ENCODE measurements at places on chromosomes 6 and 20. TPM values are rescaled to one million over a fixed set of nuclear protein-coding genes. Genes with fewer than 3 reads are reported as not detected.
A peak's percentile ranks its signal among the peaks of the same experiment; 100 is the strongest.

The TRIM10 gene
- total RNA-seq: not detected

The ARMH2 gene
- total RNA-seq: not detected

The DEFB124 gene
- total RNA-seq: not detected

DNA sequence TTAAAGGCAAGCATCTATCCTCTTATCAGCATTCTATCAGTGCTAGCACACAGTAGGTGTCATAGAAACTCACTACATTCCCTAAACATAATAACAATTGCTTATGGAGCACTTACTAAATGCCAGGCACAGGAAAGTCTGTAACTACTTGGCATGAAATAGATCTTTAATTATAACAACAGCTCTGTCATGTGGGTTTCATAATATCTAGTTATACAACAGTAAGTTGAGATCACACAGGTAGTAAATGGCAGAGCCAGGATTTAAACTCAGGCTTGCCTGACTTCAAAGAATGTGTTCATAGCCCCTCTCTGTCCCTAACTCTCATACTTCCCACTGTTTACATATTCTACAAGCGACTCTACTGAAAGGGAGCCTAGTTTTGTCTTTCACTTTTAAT lies 66.0 kb upstream of the ENPP5 start:
- ATAC-seq: no peak

- no peak for ATAC-seq
Observed at GRCh38 chr6:42509256-42509655, 54.6 kb upstream of the UBR2 start.

GRCh38 chr6:31865205-31866118 lies 2.8 kb upstream of the NEU1 start:
- no peak for ATAC-seq

- ATAC-seq: no peak
Observed at GRCh38 chr6:72639920-72640614, 18.2 kb downstream of the KCNQ5 start.

GRCh38 chr6:147322299-147323162 lies 118.3 kb downstream of the STXBP5 start:
- no peak for ATAC-seq

DNA sequence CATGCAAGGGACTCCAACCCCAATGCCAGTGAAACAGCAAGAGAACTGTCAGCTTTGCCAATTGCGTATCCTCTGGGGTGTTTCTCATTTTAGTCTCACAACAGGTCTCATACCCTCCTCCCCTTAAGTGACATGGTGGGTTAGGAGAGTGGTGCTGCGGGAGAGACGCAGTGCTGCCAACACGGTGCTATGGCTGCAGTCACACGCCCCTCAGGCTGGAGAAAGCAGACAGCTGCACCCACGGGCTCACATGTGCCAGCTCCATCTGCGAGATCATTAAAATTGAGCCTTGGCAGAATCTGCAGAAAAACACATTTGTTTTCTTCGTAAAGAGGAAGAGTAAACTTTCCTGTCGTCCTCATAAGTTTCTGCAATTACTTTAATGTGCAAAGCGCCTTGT lies 114.7 kb downstream of the ANKRD60 start:
- no peak for ATAC-seq

- ATAC-seq: no peak
Observed at GRCh38 chr20:57393321-57394120, 2.3 kb downstream of the RBM38 start.

DNA sequence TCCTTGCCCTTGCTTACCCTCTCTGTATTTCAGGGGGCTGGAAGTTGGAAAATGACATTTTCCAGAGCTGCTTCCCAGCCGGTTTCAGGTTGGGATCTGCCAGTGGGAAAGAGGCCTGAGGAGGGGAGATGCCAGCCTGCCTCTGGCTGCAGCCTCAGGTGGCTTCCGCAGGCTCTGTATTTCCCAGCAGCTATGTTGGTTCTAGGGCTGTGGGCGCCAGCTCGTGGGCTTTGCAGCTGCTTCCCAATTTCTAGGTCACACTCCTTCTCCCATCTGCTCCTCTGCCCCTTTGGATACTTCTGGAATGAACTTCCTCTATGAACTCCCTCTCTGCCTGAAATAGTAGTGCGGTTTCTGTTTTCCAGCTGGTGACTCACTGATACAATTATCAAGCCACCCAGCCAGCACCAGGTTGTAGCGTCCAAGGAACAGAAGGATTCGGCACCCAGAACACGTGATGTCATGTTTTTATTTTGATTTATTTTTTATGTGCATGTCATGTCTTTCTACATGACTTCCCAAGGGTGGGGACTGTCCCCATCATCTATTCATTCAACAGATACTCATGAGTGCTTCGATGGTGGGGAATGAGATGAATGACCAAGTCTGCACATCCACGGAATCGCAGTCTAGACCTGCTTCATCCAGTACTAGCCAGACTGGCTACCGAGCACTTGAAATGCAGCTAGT lies 38.0 kb downstream of the TGM2 start:
- peak; percentile 98 for ATAC-seq

DNA sequence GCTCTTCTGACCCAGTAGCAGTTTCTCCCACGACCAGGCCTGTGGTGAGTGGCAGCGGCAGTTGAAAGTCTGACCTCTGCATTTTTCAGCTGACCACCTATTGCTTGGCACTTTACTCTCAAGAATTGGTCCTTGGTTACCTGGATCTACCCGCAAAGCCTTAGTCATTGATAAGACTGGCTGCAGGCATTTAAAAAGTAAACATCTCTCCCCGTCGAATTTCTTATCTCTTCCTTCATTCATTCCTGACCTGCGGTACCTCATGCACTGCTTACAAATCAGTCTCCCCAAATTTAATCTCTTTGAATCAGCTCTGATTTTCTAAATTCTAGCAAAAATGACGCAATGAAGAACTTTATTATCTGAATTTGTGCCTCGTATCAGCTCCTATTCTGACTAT lies 26.1 kb upstream of the IPCEF1 start:
- ATAC-seq: no peak

DNA sequence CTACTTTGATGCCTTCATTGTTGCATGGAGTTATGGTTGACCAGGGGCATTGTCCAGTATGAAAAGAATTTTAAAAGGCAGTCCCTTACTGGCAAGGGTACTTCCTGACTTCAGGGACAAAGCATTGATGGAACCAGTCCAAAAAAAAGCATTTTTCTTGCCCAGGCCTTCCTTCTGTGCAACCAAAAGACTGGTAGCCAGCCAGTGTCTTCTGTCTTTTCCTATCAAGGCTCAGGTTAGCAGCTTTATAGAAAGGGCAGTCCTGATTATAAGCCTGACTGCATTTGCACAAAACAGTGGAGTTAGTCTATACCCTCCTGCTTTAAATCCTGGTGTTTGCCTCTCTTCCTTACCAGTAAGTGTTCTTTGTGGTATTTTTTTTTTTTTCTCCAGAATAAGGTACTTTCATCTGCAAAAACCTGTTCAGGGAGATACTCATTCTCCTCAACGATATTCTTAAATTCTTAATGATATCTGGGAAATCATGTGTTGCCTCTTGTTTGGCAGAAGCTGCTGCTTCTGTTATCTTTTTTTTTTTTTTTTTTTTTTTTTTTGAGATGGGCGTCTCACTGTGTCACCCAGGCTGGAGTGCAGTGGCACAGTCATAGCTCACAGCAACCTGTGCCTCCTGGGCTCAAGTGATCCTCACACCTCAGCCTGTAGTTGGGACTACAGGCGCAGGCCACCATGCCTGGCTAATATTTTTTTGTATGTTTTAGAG lies 33.9 kb downstream of the SCAF8 start:
- ATAC-seq: peak; percentile 50

DNA sequence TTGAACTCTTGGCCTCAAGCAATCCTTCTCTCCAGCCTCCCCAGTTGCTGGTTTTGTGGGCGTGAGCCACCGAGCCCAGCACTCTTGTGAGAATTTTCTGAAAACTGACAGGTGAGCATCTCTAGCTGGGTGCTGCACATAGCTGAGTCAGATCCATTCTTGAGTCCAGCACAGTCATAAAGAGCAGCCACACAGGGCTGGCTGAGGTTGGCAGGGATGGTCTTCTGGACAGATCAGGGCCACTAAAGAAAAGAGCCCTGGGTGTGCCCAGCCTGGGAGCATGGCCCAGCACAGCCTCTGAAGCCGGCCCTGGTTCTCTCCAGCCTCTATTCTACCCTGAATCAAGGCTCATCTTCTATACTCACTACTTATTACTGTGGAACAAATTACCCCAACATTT lies 11.5 kb downstream of the DLGAP4 start:
- ATAC-seq: no peak

GRCh38 chr6:43943781-43944250 lies 173.8 kb downstream of the VEGFA start:
- no peak for ATAC-seq

DNA sequence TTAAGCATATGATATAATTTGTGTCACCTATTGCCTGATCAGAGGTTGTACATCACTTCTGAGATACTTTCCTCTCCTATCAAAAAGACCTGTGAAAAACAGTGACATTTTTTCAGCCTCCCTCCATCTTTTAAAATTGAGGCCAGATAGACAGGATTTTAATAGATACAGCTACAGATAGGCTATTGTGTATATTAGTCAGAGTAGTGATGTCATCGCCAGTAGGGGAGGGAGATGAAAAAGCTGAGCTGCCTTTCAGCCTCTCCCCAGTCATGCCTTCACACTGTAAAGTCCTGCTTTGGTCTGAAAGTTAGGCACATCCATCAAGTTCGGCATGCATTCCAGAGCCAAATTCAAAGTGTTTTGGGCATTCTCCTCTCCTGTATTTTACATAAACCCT lies 7.9 kb upstream of the PABPC1L start:
- peak; percentile 71 for ATAC-seq

DNA sequence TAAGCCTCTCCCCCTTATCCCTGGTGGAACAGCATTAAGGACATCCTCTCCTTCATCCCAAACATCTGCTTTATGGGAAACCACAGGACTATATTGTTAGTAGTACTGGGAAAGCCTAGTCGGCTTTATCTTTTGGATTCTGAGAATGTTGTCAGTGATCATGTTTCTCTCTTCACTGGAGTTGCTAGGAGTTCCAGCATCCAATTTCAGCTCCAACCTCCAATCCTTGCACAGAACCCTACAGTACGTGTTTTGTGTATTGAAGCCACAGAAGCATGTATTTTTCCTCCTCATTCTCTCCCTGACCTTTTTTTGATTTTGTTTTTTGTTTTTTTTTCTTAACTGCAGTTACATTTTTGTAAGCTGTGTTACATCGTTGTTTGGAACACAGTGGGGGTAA lies 84.0 kb downstream of the PHACTR3 start:
- ATAC-seq: no peak

- peak; percentile 10 for ATAC-seq
Observed at GRCh38 chr6:82397962-82398692, 34.5 kb downstream of the TPBG start.
